Naive thymus-derived CD4-positive, alpha-beta T cell (primary cell): ENCODE measurements at places on chromosomes 12 and 14. TPM values are rescaled to one million over a fixed set of nuclear protein-coding genes. Genes with fewer than 3 reads are reported as not detected.

IL26 gene
- total RNA-seq = not detected

MYF5 gene
- not detected for total RNA-seq

OR6C76 gene
- not detected in 2 replicates for total RNA-seq

GRCh38 chr14:89720741-89721729 is 233.5 kb downstream of the EFCAB11 start:
- H3K27me3 ChIP-seq = no peaks in the 10 kb centered on the region
- H3K4me3 ChIP-seq = peak overlapping the region; percentile 43
- H3K27ac ChIP-seq = peak overlapping the region; percentile 70
- H3K4me1 ChIP-seq = peaks cover 77% of the 10 kb centered on the region
- H3K36me3 ChIP-seq = no peaks in the 10 kb centered on the region

BHLHE41 gene
- total RNA-seq = 0.42 TPM

GRCh38 chr14:94114589-94115057 is 4.1 kb downstream of the IFI27 start:
- no peak overlapping the region for H3K27ac ChIP-seq
- H3K27me3 ChIP-seq = no peaks in the 10 kb centered on the region
- no peaks in the 10 kb centered on the region for H3K36me3 ChIP-seq
- H3K4me1 ChIP-seq = no peaks in the 10 kb centered on the region
- no peak for DNase-seq

DNA sequence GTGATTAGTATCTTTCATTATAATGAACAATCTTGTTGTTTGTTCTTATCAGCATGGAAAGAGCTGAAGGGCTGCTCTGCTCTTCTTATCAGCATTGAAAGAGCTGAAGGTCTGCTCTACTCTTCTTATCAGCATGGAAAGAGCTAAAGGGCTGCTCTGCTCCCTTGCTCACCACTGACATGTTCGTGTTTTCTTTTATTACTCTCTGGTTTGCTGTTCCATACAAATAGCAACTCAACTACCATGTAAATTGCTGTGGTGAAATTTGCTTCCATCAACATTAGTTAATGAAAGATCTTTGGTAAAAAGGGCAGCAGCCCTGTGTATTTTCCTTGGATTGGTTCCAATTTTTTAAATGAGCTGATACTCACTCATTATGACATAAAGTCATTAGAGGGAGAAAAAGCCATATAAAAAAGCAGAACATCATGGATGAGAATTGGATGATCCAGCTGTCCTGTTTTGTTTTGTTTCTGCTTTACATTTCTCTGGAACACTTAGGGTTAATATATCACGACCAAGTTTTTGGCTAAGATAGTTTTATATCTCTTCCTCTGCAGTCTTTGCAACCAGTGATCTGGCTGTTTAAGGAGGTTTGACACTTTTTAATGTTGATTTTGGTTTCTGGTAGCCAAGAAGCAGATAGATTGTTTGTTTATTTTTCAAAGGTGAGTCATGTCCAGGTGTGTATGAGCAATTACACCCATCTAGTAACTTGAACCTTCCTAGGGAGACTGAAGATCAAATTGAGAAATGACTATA is 356.6 kb downstream of the CEP128 start:
- H3K36me3 ChIP-seq = no peaks in the 10 kb centered on the region
- no peak overlapping the region for H3K27ac ChIP-seq
- H3K4me1 ChIP-seq = no peaks in the 10 kb centered on the region
- H3K27me3 ChIP-seq = no peaks in the 10 kb centered on the region

DNA sequence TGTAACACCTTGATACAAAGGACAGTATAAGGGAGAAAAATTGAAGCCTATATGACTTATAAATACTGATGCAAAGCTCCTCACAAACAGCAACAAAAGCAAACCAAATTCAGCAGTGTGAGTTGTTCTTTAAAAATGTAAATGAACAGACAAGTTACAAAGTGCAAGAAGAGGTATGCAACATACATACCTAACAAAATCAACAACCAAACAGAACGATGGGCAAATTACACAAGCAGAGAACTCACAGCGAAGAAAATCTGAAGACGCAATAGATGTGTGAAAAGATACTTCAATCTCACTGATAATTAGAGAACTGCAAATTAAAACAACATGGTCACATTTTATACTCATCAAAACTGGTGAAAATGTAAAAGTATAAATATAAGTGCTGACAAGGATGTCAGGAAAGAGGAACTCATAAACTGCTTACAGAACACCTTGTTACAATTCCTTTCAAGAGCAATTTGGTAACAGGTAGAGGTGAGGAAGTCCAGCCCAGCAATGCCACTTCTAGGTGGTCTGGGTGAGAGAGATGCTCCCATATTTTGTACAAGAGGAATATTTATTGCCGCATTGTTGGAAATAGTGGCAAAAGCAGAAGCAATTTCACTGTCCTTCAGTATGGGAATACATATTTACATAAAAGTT is 47.3 kb downstream of the CORO1C start:
- H3K27ac ChIP-seq = no peak overlapping the region
- H3K36me3 ChIP-seq = no peaks in the 10 kb centered on the region
- no peak for DNase-seq
- H3K27me3 ChIP-seq = no peaks in the 10 kb centered on the region
- peaks cover under 1% of the 10 kb centered on the region for H3K4me1 ChIP-seq

DNA sequence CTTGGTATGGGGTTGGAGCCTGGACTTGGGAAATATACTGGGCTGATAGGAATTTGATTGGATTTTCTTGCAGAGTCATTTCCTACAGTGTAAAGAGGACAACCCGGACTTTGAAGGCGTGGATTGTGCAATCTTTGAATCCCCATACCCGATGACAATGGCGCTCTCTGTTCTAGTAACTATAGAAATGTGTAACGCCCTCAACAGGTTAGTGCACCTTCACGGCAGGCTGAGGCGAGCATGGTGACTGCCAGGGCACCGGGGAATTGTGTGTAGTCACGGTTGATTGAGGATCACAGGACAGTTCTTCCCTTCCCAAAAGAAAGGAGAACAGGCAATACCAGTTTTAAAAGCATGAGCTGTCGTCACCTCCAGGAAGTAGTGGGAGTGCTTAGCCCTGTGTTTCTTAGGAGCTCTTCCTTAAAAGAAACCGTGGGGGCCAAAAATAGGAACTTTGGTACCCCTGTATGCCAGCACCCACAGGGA is 58.3 kb downstream of the ANAPC7 start:
- H3K4me3 ChIP-seq = no peak overlapping the region
- DNase-seq = no peak
